MG63 (cell line): ENCODE measurements at places on chromosomes 7 and 10.
A peak's percentile ranks its signal among the peaks of the same experiment; 100 is the strongest.

GRCh38 chr7:22846961-22847360 is 24.3 kb upstream of the TOMM7 start:
- DNase-seq, result no peak

DNA sequence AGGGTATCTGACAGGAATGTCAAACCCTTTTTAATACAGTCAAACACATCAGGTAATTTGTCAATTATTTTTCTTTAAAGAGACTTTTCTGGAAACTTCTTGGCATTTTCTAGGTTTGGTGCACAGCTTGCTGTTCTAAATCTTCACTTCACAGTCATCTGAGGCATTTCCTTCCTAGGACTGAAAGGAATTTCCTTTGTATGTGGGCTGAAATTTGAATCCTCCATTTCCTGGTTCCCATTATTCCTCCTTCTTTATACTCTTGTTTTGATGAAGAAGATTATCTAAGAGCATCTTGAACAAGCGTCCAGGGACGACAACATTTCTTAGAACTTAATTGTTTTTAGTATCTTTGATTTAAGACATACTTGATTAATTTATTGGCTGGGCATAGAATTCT is 24.9 kb downstream of the CALD1 start:
- no peak for DNase-seq

DNA sequence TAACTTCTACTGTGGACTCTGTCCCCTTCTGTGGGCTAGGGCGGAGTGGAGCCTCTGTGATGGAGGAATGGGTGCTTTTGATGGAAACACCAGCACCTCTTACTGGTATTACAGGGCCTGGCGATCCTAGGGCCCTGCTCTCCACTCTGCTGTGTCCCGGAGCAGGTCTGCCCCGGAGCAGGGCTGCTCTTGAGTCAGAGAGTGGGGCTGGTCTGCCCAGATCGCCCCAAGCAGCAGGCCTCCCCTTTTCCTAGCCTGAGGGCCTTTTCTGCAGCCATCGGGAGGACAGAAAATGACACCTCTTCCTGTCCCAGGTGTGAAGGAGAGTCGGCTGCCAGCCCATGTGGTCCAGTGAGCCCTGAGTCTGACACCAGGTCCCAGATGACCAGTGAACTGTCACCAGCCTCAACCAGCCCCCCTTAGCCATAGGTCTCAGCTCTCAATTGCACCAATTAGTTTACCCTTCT is 1.4 kb downstream of the ZNF282 start:
- peak; percentile 11 for DNase-seq

- DNase-seq, result peak; percentile 16
These were observed 483 bp downstream of the GDF10 start for GRCh38 chr10:47300429-47300931.

DNA sequence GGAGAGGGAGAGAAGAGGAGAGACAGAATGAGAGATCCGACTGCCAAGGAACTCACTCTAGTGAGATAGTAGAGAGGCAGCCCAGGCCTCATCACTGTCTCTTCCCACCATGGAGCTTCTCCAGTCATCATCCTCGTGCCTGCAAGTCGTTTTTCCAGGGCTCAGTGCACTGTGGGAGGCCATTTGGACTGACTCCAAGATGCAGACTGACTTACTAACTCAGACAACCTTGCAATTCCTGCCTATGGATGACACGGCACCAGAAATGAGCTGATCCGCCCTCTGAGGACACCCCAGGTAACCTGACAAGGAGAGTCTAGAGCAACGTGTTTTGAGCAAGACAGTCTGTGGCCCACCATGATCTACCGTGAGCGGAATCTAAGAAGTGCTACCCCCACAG is 154.9 kb downstream of the GLI3 start:
- DNase-seq, result peak; percentile 52

- no peak for DNase-seq
These were observed 448.5 kb downstream of the XPNPEP1 start for GRCh38 chr10:109474812-109475211.

DNA sequence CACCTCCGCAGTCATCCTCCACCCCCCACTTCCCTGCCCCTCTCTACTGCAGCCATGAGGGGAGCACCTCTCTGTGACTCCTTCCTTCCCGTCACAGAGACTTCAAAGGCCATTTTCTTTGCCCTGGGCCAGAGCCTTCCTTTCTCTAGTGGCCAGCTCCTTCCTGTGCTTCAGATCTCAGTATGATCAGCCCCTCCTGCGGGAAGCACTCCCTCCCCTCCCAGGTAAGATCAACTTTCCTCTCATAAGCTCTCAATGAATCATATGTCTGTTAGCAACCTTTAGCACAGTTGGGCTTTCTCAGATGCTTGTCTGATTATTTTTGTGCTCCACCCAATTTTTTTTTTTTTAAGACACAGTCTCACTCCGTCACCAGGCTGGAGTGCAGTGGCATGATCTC is 241.0 kb upstream of the PRSS1 start:
- DNase-seq, result no peak

- no peak for DNase-seq
These were observed 16.7 kb upstream of the FRA10AC1 start for GRCh38 chr10:93718937-93719725.

DNA sequence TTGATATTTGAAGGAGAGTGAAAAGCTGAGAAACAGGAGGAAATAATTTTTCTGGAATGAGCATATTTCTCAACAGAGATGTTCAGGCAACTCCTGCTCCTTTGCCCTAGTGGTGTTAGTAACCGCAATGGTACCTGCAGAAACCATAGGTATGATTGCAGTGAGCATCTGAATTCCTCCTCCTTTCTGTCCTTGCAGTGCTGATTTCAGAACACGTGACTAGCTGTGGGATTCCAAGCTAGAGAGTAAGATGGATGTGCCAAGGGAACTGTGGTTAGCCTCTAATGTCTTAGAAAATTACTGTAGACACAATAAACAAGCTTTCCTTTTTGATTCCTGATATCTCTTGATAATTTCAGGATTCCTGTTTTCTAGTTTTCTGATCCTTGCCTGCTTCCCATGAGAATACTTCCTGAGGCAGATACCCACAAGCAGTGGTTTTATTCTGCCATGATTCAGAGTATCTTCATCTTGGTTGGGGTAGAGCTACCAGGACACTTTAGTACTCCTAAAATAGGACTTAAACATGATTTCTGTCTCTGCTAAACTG is 27.5 kb downstream of the LRGUK start:
- DNase-seq, result no peak

DNA sequence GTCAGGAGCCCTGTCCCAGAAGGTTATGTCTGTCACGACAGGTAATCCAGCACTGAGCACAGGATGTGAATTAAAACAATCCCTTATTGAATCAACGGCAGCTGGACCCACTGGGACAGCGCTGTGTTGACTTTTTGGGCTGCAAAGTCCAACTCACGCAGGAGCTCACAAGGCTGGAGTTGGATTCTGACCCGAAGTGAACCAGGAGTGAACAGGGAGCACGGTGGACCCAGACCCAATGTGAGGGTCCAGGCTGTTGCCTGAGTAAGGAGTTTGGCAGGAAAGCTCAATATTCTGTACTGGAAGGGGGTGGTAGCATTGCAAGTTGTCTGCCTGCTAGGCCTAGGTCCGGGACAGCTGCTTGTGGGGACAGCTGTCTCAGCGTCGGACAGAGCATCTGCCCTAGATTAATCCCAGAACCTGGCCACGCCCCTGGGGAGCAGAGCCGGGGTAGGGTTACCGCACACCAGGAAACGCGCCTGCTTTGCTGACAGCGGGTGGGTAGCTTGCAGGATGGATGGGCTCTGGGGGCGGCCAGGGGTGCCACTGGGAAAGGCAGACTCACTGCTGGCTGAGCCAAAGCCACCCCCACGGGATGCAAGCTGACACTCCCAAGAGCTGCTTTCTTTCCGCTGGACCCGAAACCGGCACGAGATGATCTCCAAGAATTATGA is 24.0 kb downstream of the COL26A1 start:
- DNase-seq, result no peak

GRCh38 chr7:93150200-93150835 is 2.1 kb upstream of the SAMD9L start:
- DNase-seq, result peak; percentile 0

GRCh38 chr7:30706316-30706715 is 24.1 kb upstream of the CRHR2 start:
- no peak for DNase-seq

DNA sequence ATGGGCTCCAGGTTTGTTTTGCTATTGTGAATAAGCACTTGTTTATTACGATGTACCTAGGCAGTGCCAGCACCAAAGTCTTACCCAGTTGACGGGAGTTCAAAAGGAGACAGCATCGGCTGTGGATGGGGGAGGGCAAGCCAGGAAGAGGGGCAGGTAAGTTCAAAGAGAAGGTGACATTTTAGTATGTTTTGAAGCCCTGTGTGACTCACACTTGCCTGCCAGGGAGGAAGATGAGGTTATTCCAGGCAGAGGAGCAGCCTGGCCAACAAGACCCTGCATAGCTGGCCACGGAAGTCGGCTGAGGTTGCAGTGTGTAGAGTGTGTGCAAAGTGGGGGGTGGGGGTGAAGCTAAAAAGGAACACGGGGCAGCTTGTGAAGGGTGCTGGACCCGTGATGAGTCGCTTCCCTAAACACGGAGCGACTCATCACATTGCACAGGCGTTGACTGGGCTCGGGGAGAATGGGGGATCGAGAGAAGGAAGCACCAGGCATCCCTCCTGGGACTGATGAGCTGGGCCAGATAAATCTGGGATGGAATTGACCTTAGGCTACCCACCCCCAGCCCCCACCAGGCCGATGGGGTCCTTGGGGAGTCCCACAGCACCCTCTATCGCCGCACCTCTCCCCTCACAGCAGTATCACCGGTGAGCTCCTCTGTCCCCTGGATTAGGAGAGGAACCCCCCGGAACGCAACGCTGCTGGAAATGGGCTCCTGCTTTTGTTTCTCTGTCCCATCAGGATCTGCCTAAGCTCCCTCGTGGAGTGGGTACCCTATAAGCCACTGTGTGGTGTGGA is 97.9 kb upstream of the IKZF1 start:
- no peak for DNase-seq

DNA sequence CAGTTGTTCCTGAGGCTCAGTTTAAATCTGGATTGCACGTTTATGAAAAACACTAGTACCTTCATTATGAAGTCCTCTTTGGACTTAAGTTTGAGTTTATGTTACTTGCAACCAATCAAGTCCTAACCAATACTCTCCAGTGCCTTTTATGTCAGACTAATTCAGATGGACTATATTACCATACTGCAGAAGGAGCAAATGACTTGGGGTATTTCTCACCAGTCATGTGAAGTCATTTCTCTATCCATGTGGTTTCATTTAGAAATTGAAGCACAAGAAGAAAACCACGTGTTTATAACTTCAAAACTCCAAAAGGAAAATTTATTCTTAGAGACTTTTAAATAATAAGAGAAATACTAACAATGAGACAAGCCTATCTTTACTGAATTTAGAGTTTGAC is 201.6 kb downstream of the MBL2 start:
- DNase-seq, result no peak

- no peak for DNase-seq
These were observed 11.9 kb downstream of the TMEM106B start for GRCh38 chr7:12222889-12223579.

DNA sequence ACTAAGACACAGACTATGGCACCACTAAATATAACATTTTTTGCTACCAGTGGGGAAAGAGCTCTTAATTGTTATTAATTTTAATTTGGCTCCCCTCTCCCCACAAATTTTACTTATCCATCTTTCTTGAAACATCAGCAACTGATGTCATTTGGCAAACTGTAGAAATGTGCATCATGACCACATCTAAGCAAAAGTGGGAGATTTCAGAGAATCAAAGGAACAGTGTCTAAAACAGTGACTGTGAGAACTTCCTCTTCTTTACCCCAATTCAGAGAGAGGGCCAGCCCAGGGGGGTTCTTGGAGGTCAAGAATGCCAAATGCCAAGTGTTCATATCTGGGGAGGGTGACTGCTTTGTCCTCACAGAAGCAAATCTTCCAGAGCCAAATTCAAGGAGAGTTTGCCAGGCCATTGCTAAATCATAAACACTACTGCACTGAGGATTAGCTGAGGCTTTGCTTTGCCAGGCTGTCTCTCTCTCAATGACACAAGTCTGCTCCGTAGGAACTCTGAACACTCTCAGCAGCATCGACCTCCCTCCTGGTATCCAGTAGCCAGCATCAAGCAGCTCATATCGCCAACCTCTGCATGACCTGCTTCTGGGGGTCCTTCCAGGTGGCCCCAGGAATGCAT is 65.6 kb downstream of the ITIH5 start:
- peak; percentile 11 for DNase-seq

DNA sequence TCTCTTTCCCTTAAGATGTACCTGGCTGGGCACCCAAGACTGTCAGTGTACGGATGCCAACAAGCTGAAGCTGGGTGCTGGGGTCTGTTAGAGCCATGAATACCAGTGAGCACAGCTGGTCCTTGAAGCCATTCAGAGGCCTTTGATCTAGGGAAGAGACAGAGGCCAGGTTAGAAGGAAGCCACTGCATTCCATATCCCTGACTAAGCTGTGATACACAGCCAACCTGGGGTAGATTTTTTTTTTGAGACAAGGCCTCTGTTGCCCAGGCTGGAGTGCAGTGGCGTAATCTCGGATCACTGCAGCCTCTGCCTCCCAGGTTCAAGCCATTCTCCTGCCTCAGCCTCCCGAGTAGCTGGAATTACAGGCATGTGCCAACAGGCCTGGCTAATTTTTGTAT is 20.8 kb downstream of the ZDHHC16 start:
- no peak for DNase-seq

- DNase-seq, result peak; percentile 69
These were observed 130.5 kb downstream of the CDK14 start for GRCh38 chr7:90726623-90727022.

- DNase-seq, result peak; percentile 49
These were observed 34.4 kb upstream of the SLF2 start for GRCh38 chr10:100878291-100878910.

- no peak for DNase-seq
These were observed 30.6 kb upstream of the FGFR2 start for GRCh38 chr10:121628859-121629258.

DNA sequence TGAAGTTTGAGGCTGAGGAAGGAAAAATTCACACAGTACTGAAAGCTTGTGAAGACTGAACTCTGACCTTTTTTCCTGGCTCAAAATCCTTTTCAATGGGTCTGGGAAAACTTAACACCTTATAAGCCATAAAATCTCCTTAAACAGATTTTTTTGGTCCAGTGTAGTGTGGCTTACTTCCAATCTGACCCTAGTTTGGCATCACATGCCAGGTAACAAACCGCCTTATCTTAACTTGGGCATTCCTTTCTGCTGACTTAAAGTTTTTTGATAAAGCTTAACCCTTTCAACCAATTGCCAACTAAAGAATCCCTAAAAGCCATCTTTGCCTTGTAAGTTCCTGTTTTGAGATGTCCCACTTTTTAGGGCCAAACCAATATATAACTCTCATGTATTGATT is 13.2 kb upstream of the ITPRID1 start:
- no peak for DNase-seq

GRCh38 chr7:27159266-27160144 is 3.0 kb upstream of the HOXA7 start:
- no peak for DNase-seq

DNA sequence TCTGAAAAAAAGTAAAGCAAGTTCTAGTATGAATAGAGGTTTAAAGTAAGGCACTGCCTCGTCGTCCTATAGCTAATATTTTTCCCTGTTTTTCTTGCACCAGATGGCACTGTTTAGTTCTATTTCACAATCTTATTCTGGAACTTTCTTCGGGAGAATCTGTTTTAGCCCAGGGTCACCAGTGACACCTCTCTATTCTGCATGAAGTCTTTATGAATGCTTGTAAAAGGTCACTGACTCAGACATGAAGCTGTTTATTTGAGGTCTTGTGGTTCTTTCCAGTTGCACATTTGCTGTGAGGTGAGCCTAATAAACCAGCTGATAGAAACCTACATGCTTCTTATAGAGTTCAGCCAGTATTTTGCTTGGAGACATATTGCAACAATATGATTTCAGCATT is 444.3 kb downstream of the AUTS2 start:
- DNase-seq, result no peak

- DNase-seq, result no peak
These were observed 140.6 kb downstream of the KCNMA1 start for GRCh38 chr10:77496941-77497420.
